ENCODE measurements at places on chromosomes 12 and 14.

- DNase-seq: peak; percentile 8
These were observed 10.0 kb upstream of the CLEC7A start for GRCh38 chr12:10140001-10140400.

- no peak for DNase-seq
These were observed 415.4 kb downstream of the RAD51B start for GRCh38 chr14:68235011-68235410.

GRCh38 chr14:62081012-62081612 is 318.9 kb downstream of the SNAPC1 start:
- no peak for DNase-seq

DNA sequence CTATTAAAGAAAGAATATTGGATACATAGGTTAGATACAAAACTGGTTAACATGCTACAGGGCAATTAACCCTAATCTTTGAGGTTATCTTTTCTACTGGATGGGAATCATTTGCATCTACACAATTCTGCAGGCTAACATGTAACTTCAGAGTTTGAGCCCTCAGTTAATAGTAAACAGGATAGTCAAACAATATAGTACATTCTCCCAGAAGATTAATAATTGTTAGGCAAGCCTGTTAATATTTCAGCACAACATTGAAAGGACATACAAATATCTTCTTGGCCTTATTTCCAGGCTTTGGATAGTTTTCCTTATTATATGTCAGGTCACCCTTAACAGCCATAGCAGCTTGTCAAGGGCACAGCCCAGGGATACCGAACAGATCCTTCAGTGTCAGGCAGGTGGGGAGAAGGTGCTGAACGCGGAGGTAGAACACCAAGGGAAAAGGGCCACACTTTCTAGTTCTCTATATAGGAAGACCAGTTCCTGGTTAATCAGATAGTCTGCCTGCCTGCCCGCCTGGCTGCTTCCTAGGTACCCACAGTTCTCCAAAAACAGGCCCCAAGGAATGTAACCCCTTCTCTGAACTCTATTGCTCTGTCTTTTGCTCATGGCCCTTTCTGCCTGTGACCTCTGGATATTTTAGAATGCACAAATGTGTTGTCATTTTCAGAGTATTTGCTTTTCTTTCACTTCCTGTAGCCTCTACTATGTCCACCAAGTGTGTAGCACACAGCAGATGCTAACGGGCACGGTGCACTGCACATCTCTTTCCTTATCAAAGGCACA is 256.0 kb downstream of the PCNX1 start:
- DNase-seq: no peak

DNA sequence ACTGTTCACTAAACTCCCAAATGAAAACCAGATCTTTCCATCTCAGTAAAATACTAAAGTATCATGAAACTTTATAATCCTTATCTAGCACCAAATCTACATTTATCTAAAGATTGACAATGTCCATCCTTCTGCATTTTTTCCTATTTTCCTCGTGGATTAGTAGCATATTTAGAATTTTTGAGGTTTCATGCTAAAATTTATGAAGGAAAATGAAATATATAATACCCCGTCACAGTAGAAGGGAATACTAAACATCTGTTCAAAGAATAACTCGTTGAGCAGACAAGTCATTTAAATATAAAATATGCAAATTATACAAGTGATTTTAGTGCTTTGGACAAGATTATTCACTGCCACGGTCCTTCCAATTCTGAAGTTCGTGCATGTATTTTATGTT is 122.7 kb upstream of the SLCO1C1 start:
- DNase-seq: no peak

DNA sequence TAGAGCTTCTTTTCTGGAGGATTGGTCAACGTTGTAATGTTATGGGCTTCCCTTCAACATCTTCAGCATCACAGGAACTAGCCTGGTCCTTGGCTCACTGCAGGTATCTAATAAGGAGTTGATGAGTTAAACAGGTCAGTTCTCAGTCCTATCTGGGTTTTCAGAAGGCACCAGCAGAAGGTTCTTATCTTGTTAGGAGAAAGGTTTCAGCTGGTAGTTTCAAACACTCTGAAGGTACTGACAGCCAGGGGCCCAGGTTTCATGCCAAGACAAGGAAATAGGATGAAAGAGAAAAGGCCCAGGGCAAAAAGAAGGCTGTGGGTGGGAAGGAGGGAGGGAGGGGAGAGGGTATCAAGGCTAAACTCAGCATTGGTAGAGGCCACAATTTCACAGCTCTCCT is 21.4 kb downstream of the TMEM229B start:
- DNase-seq: no peak

GRCh38 chr14:70808416-70809224 is 693 bp downstream of the MAP3K9 start:
- peak; percentile 24 for DNase-seq

GRCh38 chr12:49015196-49015595 is 3.4 kb downstream of the PRKAG1 start:
- DNase-seq: no peak

DNA sequence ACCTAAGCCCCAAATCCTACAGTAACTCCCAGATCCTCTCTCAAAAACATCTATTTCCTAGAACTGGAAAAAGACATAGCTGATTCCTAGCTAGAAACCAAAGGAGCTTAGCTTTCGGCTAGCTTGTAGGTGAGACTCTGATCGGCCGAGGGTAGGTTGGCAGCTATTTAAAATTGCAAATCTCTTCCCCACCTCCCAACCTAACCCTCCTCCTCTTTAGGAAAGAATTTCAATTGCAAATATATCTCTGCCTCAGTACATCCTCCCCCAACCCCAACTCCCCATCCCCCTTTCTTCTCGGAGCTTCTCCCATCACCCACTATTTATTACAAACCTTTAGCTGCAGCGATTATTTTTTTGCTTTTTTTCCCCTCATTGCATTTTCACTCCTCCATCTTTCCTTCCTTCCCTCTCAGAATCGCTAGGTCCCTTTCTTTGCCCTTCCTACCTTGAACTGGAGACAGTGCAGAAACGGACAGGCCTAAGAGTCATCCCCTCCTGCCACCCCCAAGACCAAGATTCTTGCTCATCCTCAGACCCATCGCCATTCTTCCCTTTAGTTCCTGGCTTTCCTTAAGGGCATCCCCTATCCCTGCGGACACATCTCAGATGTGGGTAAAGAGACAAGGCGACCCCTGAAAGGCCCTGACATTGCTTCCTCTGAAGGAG is 13.4 kb downstream of the ZFHX2 start:
- no peak for DNase-seq

DNA sequence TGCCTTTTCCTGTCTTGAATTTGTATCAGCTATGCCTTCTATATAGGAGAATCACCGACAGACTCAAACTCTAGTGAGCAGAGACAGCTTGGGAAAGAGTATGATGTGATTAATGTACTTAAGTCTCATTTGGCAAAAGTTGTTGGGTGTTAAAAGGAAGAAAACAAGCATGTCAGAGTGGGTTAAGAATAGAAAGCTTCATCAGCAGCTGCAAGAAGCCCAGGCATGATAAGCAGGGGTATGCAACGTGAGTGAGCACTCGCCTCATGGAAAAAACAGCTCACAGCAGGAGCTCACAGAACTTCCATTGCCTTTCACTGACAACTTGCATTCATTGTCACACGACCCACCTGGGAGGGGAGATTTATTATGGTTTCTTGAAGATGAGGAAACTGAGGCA is 35.9 kb upstream of the WNK1 start:
- no peak for DNase-seq

DNA sequence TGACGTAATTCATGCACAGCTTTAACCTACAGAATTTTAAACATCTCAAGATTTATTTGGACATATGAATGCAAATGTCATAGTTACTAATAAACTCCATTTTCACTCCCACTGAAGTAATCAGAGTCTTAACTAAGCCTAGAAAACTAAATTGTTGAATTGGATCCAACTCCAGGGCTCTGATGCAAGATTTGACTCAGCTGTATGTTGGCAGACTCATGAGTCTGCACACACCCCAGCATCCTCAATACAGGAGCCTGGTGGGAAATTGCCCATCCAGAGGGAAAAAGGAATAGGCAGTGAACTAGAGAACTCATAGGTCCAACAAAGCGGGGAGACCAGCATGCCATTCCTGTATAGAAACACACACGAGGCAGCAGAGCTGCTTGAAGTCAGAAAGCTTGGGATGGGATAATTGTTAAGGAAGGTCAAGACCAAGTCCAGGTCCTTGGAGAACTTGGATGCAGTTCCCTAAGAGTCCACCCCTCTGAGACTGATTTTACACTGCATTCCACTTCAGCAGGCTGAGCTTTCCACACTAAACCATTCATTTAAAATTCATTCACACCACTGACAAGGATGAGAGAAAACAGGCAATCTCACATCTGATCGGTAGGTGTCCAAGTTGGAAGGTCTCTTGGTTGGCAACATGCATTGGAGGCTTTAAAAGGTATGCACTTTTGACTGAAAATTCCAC is 14.4 kb downstream of the TMTC1 start:
- DNase-seq: no peak

- no peak for DNase-seq
These were observed 55.0 kb downstream of the TPCN1 start for GRCh38 chr12:113276306-113276705.

- DNase-seq: no peak
These were observed 27.7 kb downstream of the PPP1R13B start for GRCh38 chr14:103819503-103820307.

- no peak for DNase-seq
These were observed 38.9 kb upstream of the IL22 start for GRCh38 chr12:68292151-68292943.

- DNase-seq: no peak
These were observed 12.0 kb downstream of the TFCP2 start for GRCh38 chr12:51160814-51161459.

GRCh38 chr14:93212432-93212831 is 5.4 kb downstream of the UBR7 start:
- DNase-seq: no peak

- no peak for DNase-seq
These were observed 35.1 kb upstream of the BMAL2 start for GRCh38 chr12:27297566-27297965.

DNA sequence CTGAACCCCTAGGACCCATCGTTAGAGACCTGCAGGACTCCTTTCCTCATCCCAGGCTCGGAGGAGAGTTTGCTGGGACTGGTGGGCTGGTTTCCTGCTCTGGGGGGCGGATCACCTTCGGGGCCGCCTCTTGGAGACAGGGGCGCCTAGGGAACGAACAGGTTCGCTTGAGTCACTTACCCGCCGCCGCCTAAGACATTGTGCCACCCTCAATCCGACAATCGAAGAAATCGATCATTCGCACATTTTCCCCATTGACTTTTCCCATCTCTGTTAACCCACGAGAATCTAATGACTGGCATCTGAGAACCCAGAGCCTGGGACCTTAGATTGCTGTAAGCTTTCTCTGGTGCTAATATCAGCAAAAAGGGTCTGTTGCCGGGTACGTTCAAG is 322 bp downstream of the SLC39A9 start:
- no peak for DNase-seq

DNA sequence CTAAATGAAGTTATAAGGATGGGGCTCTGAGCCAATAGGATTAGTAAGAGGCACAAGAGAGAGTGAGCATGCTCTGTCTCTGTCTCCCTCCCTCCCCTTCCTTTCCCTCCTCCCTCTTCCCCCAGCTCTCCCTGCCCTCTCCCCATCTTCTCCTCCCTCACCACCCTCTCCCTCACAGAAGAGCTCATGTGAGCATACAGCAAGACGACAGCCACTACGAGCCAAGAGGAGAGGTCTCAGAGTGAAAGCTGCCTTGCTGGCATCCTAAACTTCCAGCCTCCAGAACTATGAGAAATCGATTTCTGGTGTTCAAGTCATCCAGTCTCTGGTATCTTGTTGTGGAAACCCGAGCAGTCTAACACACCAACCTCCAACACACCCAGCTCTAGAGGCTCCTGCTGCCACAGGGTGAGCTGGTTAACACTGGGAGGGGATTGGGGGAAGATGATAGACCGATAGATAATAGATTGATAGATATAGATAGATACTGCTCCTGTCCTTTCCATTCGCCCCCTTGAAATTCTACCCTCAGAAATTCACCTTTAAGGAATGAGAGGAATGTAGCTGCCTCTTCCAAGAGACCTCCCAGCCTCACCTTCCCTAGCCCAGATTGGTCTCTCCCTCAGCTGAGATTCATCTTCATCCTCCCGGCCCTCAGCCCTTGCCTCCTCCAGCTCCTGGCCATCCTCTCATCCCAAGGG is 25.8 kb upstream of the ACTN1 start:
- no peak for DNase-seq

DNA sequence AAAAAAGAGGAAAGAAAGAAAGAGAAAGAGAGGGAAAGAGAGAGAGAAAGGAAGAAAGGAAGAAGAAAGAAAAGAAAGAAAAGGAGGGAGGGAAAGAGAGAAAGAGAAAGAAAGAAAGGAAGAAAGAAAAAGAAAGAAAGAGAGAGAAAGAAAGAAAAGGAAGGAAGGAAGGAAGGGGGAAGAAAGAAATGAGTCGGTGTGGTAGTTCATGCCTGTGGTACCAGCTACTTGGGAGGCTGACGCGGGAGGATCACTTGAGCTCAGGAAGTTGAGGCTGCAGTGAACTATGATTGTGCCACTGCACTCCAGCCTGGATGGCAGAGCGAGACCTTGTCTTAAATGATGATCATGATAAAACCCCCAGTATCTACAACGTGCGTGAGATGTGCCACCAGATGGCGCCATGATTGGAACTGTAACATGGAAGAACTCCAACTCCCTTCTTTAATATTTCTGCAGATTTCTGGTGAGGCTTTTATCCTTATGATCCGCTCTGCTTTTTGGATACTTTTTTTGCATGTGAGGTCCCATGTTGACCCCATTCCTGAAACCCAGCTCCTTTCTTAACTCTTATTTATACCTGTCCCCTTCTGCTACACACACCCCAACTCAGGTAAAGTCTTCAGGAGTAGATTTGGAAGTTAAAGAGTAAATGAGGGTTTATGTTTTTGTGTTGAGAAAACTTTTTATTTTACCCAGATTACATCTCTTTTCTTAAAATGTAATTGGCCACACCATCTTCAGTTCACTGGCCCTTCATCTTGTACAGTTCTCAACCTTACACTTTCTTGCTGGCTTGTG is 25.6 kb downstream of the RNASE10 start:
- peak; percentile 22 for DNase-seq

- DNase-seq: no peak
These were observed 4.1 kb upstream of the SLC7A7 start for GRCh38 chr14:22819151-22819988.

DNA sequence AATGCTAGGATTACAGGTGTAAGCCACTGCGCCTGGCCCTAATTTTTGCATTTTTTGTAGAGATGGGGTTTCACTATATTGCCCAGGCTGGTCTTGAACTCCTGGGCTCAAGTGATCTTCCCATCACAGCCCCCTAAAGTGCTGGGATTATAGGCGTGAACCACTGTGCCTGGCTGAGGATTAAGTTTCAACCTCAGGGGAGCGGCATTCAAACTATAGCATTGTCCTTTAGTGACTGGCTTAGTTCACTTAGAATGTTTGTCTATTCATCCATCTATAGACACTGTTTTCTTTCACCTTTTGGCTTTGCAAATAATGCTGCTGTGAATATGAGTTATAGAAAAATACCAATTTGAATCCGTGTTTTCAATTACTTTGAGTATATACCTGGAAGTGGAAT is 25.2 kb downstream of the PTPN11 start:
- no peak for DNase-seq

GRCh38 chr12:47882781-47883546 is 21.8 kb downstream of the VDR start:
- no peak for DNase-seq

All from NCI-H748 treated with DMSO at 0.1 percent for 48 hours (cell line).